ENCODE measurements at places on chromosomes 3 and 15.

DNA sequence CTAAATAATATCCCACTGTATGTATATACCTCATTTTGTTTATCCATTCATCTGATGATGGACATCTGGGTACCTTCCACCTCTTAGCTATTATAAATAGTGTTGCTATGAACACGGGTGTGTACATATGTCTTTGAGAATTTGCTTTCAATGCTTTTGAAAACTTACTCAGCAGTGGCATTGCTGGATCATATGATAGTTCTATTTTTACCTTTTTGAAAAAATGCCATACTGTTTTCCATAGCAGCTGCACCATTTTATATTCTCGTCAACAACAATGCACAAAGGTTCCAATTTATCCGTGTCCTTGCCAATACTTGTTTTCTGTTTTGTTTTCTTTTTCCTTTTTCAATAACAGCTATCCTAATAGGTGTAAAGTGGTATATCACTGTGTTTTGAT, 77.1 kb downstream of the PEAK1 start:
- DNase-seq, result no peak

- no peak for DNase-seq
Observed at GRCh38 chr15:64954395-64954794, 35.3 kb downstream of the SPG21 start.

DNA sequence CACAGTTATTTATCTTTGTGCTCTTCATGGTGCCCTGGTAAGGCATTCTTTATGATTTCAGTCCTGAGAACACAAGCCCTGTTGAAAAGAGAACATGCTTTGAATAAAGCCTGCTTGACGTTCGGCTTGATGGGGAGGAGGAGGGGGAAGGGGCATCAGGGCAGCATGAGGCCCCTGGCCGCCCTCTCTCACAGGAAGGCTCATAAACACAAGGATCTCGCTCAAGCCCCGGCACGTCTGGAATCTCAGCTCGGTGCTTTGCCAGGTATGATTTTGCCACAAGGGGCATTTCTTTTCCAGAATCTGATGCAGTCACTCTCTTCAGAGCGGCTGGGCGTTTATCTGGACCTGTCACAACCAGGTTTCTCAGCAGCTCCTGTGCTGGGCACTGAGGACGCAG, 129.4 kb downstream of the DNAJB8 start:
- DNase-seq, result no peak

DNA sequence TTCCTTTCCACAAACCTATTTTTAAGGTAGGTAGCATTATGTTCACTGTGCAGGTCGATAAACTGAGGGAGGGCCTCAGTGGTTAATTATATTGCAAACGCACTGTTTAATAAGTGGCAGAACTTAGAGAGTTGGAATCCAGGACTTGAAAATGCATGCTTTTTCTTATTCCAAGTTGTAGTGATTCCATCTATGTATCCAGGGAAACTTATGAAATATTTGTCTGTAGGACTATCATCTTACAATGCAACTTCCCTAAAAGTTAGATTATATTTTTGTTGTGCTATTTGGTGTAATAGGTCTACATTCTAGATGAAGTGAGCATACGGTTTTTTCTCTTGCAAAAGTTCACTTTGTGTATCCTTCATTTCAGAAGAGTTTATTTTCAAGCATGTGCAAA, 419.5 kb downstream of the NAALADL2 start:
- no peak for DNase-seq

DNA sequence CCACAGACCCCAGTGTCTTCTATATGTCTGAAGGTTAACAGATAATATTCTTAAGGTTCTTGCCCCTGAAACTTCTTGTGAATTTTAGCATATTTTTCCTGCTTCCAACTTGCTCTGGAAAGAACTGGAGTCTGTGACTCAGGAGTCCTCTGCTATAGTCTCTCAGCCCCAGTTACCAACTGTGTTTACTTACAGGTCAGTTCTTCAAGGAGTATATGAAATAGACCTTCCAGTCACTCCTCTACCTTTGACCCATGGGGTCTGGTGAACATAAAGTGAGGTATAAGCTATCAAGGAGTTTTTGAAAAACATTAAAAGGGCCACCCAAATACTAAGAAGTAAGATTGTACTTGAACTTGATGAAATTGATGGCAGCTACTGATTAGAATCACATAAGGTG, 139.2 kb upstream of the ROPN1 start:
- no peak for DNase-seq

GRCh38 chr3:94301366-94301765, 238.5 kb downstream of the NSUN3 start:
- no peak for DNase-seq

GRCh38 chr3:108488631-108489030, 21.8 kb downstream of the MYH15 start:
- no peak for DNase-seq

Measured in stimulated activated CD4-positive, alpha-beta T cell treated with anti-CD3 and anti-CD28 coated beads, TNF-alpha, amount 100 ng/mL, for 1 hour (primary cell).